ENCODE measurements at places on chromosomes 11 and 22.

DNA sequence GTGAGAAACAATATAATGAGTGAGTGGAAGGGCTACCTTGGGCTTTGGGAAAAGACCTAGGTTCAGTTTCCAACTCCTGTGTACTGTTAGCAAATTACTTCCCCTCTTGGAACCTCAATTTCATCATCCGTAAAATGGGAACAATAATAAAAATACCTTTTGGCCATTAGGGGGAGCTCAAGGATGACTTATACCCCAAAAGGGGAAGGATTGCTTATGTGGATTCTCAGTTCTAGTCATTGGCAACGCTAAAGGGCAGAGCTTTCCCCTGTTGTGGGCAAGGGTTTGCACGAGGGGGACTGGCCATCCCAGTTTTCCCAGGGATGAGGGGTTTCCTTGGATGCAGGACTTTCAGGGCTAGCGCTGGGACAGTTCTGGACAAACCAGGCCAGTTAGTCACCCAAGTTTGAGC lies 3.1 kb upstream of the COMMD9 start:
- peak; percentile 46 for DNase-seq

GRCh38 chr11:127926721-127927120 lies 660.6 kb downstream of the ETS1 start:
- no peak for DNase-seq

- DNase-seq: no peak
Measured at GRCh38 chr11:134048028-134048427, 20.8 kb upstream of the JAM3 start.

GRCh38 chr22:31286360-31287255 lies 5.7 kb downstream of the PIK3IP1 start:
- no peak for DNase-seq

- DNase-seq: no peak
Measured at GRCh38 chr22:25827415-25827814, 85.4 kb downstream of the MYO18B start.

GRCh38 chr11:119027561-119028345 lies 2.9 kb downstream of the SLC37A4 start:
- no peak for DNase-seq

- DNase-seq: no peak
Measured at GRCh38 chr11:37177721-37178120, 579.7 kb upstream of the RAG2 start.

DNA sequence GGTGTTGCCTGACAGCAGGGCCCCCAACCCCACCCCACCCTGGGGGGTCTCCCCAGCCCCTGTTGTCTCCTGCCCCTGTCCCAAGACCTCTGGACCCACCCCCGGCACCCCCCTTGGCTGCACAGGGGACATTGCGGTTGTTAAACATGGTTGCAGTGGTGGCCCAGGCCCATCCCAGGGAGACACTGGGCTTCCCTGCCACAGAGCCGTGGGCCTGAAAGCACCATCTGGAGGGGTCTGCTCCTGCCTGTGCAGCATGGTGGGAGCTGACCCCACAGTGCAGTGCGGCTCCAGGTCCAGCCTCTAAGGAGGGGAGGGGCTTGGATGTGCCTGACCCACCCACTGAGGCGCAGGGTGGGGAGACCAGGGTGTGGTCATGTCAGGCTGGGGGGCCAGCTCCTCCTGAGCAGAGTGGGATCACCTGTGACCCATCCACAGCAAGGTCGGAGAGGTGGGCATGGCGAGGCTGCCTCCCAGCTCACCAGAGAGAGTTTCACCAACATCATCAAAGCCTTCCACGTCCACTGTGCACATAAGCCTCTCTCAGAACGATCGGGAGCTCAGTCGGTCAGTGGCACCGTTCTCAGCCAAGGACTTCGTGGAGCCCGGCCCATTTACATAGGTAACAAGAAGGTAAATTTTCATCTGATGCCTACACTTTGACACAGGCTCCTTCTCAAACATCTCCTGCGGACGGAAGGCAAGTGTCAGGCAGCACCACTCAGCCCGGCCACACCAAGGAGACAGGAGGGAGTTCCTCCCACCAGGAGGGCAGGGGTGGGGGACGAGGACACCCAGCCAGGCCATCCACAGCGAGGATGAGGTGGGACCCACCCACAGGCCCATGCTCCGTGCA lies 201.1 kb downstream of the BRD1 start:
- DNase-seq: no peak

DNA sequence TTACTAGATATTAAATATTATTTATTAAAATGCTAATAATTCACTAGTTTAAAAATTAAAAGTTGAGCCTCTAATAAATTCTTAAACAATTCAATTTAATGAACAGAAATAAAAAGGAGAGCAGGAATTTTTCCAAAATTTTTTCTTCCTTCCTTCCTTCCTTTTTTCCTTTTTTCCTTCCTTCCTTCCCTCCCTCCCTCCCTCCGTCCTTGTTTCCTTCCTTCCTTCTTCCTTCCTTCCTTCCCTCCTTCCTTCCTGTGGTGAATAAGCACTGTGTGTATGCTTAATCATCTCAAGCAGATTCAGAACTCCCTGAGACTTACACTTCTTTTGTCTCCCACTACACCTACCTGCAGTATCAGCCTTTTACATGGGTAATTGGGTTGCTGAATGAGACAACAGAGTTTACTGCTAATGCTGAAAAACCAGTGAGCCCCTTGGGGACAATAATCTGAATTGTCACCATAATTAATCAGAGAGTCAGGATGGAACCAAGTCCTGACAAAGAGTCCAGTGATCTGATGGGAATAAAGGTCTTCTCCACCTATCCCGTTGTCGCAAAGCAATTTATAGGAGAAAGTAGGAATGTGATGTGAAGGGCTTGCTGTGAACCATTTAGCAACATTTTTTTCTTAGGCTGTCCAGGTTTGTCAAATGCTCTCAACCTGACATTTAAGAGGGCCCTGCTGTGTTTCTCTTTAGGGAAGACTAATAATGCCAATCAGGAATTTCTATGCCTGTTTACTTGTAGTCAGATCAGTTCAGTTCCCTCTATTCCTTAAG lies 58.1 kb upstream of the CEP295 start:
- no peak for DNase-seq

GRCh38 chr11:70782401-70782913 lies 384.1 kb downstream of the CTTN start:
- no peak for DNase-seq

DNA sequence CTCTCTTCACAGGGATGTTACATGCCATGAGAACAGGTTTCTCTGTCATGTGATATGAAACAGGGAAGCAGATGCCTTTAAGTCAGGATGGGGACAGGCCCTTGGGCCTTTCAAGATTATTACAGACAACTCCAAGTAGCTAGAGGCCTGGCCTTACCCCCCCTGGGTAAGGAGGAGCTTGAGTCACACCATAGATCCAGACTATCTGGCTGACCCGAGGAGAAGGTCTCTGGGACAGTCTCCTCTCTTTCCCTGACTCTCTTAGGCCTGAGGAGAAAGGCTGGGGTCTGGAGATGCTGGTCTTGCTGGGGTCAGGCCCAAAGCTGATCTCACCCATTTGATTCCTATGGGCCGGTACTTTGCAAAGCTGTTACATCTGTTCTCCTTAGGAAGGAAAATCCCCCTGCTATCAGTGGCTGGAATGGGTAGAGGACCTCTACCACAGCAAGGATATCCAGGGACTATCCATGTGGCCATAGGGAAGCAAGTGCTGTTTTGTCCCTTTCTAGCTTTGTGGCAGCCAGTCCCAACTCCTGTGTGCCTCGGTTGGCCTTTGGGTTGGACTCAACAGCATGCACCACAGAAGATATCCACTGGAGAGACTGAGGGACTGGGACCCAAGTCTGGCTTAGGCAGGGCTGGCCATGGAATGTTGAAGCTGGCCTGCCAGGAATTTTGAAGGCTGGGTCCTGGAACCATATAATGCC lies 25.2 kb downstream of the RELT start:
- DNase-seq: no peak

DNA sequence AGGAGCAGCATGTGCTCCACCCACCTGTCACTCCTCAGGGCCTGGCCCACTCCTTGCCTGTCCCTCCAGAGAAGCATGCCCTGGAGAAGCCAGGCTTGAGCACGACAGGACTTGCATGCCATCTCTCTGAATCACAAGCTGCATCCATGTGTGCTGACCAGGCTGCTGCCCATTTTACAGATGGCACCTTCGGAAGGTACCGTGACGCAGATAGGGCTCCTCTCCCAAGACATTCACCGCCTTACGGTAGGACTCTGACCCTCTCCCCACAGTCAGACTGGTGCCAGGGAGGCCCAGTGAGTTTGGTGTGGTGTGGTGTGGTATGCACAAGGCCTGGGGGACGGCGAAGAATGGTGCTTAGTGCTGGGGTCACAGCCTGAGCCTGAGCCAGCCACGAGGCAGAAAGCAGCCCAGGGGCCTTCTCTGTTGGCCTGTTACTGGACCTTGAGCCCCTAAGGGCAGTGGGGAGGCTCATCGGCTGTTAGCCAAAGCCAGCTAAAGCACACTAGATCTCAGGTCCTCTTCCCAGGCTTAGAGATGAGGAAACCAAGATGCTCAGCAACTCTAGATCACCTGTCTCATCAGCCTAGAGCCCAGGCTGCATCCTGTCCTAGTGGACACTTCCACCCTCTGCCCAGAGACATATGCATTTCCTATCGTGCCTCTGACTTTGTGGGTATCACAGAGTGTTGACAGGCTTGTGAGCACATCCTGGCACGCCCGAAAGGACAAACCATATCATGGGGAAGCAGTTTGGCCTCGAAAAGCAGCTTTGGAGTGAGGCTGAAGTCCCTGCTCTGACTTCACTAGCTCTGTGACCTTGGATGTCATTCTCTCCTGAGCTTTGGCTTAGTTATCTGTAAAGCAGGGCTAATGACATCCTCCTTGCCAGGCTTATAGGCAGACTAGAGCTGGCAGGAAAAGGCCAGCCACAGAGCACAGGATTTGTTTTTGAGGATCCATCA lies 17.8 kb downstream of the CYB5R2 start:
- no peak for DNase-seq

GRCh38 chr11:47425611-47426010 lies 628 bp downstream of the PSMC3 start:
- DNase-seq: no peak

DNA sequence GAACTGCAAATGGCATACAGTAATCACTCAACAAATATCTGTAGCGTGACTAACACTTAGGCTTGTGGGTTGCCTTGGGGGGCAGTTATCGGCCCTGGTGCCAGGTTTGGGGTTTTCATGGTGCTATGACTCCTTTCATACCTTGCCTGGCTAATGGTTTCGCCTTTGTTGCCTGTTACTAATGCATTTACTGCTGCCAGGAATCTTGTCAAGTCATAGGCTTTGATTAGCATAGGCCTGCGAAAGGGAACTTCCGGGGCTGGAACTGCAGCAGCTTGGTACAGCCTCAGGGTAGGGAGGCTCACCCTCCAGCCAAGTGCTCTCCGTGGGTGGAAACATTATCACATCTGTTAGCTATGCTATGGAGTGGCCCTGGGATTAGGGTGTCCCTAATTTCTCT lies 13.2 kb downstream of the SLC25A18 start:
- DNase-seq: peak; percentile 68

Data from fibroblast of gingiva (primary cell).